Cortex of kidney (tissue), 1 donor: ENCODE measurements at places on chromosomes 6 and 20.

- DNase-seq, result no peak
Observed at GRCh38 chr20:23679133-23680092, 9.4 kb downstream of the CST4 start.

DNA sequence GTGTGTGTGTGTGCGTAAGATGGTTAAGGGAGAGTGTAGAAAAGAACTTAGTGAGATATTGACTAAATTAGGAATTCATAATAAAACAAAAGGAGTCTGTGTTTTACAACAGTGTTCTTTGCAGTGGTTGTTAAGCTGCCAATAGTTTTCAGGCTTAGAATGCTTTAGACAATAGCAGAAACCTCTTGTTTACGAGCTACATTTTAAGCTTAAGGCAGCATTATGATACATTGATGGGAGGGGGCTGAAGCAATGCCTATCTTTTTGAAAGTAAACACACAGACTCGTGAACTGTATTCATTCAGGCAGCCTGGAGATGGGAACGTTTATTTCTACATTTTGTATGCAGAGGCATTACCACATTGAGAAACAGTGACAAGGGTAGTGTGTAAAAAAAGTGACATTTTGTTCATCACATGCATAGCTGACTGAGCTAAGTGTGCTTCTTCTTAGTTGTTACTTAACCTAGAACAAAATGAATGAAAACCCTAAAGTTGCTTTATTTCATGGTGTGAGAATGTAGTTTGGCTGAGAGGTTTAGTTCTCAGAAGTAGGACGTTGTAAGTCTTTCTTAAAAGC is 21.2 kb downstream of the CLVS2 start:
- DNase-seq, result no peak

- DNase-seq, result no peak
Observed at GRCh38 chr6:100300221-100300736, 164.4 kb downstream of the SIM1 start.

- DNase-seq, result no peak
Observed at GRCh38 chr6:10610289-10610688, 84.1 kb downstream of the C6orf52 start.

- DNase-seq, result no peak
Observed at GRCh38 chr6:169266261-169266660, 12.6 kb upstream of the THBS2 start.

GRCh38 chr6:31158863-31159855 is 770 bp downstream of the TCF19 start:
- DNase-seq, result no peak

GRCh38 chr6:97198046-97198565 is 84.9 kb downstream of the MMS22L start:
- no peak for DNase-seq

DNA sequence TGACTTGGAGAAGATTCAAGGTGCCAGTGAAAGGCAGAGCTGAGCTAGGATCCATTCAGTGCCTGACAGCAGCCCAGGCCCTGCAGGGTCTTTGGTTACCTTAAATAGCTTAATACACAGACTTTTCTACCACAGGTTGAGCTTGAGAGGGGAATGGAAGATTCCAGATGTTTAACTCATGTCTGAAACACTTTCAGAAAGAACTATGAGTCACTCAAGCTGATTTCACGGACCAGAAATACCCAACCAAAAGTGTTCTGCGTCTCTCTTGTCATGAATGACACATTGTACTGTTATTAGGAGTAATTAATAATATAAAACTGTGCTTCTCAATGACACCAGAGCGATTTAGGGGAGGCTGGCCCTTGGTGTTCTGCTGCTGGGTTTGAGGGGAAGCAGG is 6.4 kb upstream of the PMEPA1 start:
- DNase-seq, result no peak

DNA sequence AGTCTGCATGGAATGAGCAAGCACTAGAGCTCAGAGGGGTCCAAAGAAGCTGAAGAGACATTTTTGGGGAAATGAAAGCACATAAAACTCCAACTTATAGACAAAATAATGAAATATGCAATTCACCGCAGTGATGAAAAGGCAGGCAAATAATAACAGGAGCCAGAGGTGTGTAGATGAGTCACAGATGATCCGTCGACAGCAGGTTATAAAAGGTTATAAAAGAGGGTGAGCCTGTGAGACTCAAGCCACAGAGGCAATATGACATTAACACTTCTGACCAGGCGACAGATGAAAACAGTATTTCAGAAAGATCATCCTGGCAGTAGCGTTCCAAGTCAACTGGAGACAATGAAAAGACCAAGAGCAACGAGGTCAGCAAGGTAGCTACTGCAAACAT is 35.8 kb upstream of the ANKRD60 start:
- DNase-seq, result no peak

- no peak for DNase-seq
Observed at GRCh38 chr20:17799575-17800227, 99.9 kb downstream of the BANF2 start.

DNA sequence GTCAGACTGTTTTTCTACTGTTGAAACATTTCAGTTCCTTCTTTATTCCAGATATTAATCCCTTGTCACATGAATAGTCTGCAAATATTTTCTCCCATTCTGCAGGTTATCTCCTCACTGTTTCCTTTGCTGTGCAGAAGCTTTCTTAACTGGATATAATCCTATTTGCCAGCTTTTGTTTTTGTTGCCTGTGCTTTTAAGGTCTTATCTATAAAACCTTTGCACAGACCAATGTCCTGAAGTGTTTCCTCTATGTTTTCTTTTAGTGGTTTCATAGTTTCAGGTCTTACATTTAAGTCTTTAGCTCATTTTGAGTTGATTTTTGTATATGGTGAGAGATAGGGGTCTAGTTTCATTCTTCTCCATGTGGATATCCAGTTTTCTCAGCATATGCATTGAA is 19.2 kb downstream of the NCOA6 start:
- no peak for DNase-seq

DNA sequence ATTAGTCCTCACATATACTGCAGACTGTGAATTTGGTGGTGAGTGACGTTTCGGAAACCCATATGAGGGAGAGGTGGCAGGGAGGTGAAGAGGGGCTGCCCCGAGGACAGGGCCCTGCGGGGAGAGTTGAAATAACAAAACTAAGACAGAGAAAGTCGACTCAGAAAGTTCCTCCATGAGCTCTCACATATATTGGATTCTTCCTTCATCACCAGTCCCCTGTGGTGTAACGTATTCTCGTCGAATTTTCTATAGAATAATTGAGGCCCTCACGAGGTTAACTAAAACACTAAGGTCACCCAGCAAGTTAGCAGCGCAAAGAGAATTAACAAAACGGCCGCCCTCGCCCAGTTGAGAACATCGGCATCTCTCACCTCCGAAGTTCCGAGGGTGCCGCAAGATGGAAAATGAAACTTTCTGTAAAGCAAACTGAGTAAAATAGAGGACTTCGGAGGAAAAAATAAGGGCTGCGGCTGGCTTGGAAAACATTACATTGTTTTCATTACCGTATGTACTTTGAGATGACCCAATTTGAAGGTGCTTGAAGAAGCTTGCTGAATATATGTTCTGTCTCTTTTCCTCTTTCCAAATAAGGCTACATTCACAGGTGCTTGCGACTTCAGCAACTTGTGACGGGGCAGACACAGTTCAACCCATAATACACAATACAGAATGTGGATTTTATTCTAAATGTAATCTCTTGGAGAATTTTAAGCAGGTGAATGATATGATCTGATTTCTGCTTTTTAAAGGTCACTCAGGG is 490.9 kb upstream of the JARID2 start:
- no peak for DNase-seq

DNA sequence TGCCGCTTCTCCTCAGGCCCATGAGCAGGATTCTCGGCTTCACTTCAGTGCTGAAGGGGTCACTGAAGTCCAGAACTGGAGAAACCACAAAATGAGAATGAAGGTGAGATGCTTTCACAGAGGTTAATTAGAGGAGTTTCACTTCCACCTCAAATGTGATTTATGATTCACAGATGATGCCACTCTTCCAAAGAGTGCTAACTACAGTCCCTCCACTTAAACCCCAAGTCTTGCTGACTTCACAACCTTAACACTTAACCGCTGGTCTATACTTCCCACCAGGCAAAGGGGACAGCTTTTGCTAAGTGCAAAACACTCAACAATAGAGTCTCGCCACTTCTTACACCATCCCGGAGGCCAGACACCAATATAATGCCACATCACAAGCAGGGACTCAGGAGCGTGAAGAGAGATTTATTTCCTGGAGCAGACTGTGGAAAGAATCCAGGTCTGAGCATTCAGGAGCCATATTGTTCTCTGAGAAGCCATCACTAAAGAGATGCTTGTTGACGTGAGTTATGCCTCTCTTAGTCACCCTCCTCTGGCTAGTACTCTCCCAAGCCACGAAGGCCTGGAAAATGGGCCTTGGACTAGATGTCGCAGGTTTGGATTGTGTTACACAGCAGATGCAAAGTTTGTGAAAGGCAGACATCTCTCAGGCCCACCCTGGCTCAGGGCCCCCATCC is 24.4 kb downstream of the RRAGD start:
- DNase-seq, result no peak

DNA sequence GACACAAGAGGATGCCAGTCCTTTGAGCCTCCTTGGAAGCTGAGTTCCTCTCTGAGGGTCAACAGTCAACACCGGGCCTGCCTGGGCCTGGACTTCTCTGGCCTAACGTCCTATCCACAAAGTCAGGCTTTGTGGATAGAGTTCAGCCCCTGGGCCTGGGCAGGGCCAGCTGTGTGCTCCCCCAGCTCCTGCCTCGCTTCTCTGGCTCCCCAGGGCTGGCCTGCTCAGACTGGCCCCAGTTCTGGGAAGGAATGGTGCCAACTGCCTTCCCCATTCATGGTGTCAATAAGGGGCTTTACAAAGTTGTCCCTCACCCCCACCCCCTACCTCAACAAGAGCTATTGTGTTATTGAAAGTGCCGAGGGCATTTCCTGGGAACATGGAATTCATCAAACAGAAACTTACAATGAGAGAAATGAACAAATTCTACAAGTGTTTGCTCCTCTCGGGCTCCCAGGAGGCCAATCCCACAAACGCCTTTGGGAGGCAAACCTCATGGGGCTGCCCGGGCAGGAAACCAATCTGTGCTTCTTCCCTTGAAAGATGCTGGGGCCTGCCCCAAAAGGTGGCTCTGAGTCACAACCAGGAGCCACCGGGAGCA is 26.5 kb upstream of the PPP1R14C start:
- DNase-seq, result no peak

DNA sequence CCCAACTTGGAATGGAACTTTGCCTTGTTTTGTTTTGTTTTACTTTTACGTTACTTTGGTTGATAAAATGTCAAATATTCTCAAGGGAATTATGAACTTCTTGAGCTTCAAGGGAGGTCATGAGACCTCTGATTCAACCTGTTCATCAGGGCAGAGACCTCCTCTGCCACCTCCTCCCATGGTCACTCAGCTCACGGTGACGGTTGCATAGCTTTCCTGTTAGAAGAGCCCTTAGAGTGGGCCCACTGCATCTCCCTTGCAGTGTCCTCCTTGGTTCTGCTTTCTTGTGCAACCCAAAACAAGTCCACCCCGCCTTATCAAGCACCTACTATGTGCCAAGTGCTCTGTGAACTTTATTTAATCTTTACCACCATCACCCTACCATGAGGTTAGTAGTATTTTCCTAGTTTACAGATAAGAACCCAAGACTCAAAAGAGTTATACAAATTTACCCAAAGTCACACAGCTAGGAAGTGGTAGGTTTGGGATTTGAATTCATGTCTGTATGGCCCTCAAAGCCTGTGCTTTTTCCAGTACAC is 15.5 kb downstream of the TM9SF4 start:
- DNase-seq, result no peak
